Stromal cell of bone marrow (primary cell): ENCODE measurements at places on chromosomes 1 and 21.

DNA sequence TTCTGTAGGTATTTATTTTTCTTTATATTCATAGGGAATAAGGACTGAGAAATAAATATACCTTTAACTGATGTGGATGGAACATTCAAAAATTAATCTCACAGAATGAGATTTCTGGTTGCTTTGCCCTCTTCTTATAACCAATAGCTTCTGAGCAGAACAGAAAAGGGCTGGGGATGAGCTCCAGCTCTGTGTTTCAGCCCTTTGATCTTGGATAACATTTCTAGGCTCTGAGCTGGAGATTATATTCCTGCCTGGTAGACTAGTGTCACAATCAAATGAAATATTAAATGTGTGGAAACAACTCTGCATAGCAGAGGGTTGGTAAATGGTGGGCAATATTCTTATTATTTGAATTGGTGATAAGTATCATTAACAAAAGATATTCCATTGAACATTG lies 14.6 kb downstream of the MAP3K21 start:
- no peak for DNase-seq

DNA sequence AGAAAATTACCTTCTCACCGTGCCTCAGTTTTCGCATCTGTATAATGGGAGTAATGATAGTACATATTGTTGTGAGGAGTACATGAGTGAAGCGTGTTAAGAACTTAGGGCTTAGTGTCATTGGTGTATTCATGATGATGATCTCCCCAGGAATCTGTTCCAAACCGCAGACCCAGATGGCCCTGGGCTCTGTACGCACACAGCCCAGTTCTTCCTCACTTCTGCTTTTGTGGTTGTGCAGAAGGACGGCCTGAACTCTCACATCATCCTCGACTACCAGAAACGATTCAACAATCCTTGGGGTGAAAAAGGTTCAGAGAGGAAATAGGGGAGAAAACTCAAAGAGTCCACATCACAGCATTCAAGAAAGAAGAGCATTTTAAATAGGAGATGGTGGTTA lies 323.0 kb downstream of the CAMTA1 start:
- DNase-seq: no peak

DNA sequence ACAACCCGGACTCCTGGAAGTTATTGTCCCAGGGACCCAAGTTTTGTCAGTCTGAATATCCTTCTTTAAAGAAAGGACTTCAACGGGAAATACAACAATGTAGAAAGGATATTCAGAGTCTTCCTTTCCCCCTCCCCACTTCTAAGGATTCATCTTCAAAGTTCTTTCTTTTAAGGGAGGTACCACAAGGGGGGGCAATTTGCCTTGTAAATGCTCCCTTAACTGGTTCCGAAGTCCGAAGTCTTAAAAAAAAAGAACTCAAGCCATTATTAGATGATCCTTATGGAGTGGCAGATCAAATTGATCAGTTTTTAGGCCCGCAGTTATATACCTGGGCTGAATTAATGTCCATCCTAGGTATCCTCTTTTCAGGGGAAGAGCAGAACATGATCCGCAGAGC lies 47.0 kb downstream of the SERINC2 start:
- DNase-seq: no peak

- DNase-seq: no peak
Measured at GRCh38 chr21:16264319-16264718, 534.5 kb downstream of the USP25 start.

DNA sequence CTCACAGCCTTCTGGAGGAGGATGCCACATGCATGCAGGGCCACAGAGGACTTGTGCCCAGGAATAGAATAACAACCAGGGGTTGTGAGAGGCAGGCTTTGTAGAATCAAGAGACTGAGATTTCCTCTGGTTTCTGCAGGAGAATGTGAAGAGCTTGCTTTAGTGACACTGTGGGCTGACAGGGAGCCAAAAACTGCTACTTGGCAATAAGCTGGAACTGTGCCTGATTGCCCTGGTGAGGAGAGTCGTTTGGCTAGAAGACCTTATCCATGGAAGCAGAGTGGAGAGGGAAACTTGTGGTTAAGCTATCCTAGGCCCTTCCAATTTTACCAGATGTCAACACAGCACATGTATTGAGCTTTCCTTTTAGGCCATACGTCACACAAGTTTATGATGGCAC lies 902.1 kb downstream of the MRPL39 start:
- no peak for DNase-seq

DNA sequence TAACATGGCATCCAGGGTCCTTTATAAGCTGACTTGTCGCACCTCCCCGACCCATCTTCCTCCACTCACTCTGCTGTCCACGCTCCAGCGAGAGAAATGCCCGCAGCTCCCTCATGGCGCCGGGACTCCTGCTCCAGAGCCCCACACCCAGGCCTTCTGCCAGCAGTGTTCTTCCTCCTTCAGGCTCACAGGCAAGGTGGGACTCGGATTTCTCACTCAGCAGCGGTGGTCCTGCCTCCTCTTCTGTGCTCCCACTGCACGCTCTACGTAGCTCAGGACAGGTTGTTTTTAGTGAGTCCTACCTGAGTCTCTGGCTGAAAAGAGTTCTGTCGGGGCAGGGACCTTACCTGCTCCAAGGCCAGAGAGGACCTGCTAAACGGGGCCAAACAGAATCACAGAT lies 11.2 kb downstream of the THEMIS2 start:
- no peak for DNase-seq

GRCh38 chr1:198535631-198536030 lies 4.8 kb downstream of the ATP6V1G3 start:
- DNase-seq: no peak

DNA sequence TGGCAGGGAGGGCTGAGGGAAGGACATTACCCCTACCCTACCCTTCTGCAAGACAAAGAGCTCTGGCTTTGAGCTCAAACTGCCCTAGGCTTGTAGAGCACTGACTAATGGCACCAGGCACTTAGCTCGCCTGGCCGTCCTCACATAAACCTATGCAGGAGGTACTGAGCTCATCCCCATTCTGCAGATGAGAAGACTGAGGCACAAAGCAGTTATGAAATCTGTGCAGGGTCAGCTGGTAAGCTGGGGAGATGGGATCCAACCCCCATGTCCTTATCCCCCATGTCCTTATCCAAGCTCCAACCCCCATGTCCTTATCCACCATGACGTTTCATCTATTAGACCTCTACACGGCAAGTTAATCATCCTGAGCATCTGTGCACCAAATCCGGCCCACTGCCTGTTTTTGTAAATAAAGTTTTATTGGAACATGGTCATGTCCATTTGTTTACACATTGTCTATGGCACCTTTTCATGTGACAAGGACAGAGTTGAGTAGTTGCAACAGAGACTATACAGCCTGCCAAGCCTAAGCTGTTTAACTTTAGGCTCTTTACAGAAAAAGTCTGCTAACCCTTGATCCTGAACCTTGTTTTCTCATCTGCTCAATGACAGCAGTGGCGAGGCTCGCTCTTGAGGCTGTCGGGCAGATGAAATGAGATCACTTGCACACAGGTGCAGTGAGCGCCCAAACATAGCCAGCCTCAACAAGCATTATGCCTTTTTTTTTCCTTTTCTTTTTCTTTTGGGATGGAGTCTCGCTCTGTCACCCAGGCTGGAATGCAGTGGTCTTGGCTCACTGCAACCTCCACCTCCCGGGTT lies 86.8 kb downstream of the FBXO2 start:
- DNase-seq: no peak

DNA sequence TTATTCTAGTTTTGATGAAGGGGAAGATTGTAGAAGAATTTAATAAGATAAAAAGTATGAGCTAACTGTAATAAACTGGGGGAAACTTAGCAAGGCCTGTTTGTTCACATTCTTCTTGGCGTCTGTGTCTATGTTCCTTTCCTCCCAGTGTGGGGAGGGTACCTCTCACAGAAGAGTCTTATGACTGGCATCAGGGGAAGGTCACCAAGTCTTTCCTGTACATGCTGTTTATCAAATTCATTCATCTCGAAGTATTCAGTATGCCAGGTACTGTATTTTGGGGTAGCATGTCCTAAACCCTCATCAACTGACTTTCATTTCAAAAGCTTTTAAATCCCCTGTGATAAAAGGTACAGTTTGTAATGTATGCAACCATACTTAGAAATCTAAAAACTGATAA lies 78.4 kb downstream of the HS2ST1 start:
- DNase-seq: no peak

DNA sequence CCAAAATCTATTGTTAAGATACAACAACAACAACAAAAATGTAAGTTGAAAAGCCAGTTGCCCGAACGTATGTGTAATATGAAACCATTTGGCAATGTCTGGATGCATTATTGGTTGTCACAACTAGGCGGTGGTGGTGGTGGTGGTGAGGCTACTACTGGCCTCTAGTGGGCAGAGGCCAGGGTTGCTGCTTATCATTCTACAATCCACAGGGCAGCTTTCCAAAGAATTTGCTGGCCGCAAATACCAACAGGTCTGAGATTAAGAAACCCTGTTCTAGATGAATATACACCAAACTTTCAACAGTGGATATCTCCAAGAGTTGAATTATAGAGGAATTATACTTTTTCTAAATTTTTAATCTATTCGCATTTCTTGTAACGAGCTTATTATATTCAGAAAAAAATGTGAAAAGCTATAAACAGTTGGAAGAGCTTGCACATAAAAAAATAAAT lies 26.8 kb upstream of the ZNF697 start:
- peak; percentile 58 for DNase-seq

- no peak for DNase-seq
Measured at GRCh38 chr1:151157067-151157531, 650 bp downstream of the TNFAIP8L2 start.

DNA sequence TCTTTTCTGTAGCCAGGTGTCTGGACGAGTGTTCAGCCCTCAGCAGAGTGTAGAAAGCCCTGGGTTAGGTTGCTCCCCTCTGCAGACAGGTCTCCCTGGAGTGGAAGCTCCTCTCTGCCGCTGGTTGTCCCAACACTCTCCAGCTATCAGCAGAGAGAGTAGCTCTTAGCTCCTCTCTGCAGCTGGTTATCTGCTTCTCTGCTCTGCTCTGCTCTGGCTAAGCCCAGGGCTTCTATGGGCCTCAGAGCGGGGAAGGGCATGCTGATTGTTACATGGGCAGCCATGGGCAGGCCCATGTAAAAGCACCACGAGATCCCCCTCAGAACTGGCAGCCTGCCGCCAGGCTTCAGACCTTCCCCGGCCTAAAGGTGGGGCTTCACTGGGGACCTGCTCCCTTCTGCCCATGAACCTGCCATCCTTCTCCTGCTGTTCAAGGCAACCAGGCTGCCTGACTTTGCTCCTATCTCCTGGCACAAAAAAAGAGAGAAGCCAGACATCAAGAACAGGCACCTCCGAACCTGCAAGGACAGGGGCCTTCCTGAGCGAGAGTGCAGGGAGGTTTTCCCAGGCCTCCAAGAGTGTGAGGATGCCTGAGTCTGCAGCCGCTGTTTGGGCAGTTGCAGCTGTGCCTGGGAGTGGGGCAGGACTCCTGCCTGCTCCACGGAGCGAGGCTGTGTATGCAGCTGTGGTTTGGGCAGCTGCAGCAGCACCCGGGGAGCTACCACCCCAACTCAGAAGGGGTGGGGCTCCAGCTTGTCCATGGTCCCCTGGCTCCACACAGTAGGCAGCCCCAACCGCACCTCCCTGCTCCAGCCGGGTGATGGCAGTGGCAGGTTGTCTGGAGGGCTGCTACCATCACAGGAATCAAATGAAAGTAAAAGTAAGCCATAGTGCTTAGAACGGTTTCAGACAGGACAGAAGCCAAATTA lies 973.7 kb downstream of the LTN1 start:
- no peak for DNase-seq

- DNase-seq: peak; percentile 73
Measured at GRCh38 chr21:41817228-41817627, 50.4 kb upstream of the RIPK4 start.

DNA sequence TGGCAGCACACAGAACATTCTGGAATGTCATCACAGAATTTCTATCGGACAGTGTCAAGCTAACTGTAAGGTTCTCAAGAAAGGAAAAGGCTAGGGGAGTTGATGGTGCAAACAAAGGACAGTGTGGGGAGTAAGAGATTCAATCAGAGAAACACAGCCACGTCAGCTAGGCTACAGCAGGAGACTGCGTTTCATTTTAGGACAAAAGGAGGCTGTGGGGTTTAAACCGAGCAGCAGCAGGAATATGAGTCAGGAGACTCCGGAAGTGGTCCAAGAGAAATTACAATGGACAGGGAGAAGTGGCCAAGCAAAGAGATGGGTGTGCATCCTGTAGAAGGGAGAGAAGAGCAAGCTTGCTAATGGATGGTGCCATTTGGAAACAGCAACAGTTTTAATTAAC lies 37.4 kb upstream of the C1orf198 start:
- DNase-seq: peak; percentile 30

GRCh38 chr1:229819091-229819490 lies 193.0 kb downstream of the URB2 start:
- DNase-seq: no peak

- peak; percentile 36 for DNase-seq
Measured at GRCh38 chr1:241265428-241265827, 91.6 kb downstream of the RGS7 start.

GRCh38 chr1:93288558-93288957 lies 57.1 kb upstream of the DR1 start:
- DNase-seq: no peak

DNA sequence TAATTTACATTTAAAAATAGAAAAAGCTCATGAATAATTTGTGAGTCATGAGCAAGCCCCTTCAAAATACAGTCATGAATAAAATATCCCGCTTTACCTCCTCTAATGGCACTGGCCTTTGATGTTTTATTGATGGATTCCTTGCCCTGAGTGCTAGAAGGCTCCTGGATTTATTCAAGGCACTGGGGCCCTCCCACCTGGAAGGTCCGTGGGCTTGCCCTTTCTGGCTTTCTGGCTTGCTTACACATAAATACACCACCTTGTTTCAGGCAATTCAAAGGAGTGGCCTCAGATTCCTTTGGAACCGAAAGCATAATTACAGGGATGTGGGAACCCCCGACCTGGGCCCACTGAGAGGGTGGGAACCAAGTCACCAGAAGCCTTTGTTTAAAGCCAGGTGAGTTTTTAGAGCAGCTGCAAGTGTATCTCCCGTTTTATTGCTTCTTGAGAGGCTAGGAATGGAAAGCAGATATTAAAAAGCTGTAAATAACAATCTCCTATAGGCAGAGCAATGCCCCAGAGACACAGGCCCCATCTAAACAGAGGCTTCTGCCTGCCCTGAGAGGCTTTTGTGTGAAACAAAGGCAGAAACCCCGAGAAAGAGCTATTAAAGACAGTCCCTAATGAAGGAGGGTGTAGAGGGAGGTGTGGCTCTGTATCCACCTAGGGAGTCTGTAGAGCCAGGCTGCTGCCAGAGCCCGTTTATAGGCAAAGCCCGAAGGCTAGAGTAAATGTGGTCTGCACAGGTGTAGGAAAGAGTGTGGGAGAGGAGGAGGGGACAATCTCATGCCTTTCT lies 126.4 kb downstream of the FAM78B start:
- DNase-seq: no peak

DNA sequence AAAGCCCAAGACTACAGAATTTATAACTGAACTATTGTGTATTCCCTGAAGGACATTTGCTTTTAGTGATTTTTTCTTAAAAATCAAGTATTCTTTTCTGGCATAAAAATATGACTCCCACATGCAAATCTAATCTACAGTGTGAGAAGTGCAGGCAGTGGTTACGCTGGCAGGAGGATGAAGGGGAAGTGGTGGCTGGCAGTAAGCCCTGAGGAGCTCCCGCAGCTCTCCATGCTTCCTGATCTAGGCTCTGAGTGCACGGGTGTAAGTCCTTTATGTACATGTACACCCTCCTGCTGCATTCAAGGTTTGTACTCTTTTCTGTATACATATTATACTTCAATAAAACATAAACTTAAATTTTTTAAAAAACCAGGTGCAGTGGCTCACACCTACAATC lies 67.5 kb upstream of the PRDX6 start:
- DNase-seq: peak; percentile 68
